CD4-positive, alpha-beta memory T cell (primary cell): ENCODE measurements at places on chromosomes 16 and 17. TPM values are rescaled to one million over a fixed set of nuclear protein-coding genes. Genes with fewer than 3 reads are reported as not detected.
A peak's percentile ranks its signal among the peaks of the same experiment; 100 is the strongest.

The RNF43 gene
- 1.2 TPM for total RNA-seq

The SAMD14 gene
- total RNA-seq = 1.3 TPM

The GRIN2A gene
- not detected for total RNA-seq

The LITAF gene
- total RNA-seq = 157 TPM

The CASKIN2 gene
- total RNA-seq = 0.53 TPM

The INTS2 gene
- 18.4 TPM for total RNA-seq

The SLC6A2 gene
- not detected for total RNA-seq

The SNRNP25 gene
- 10.0 TPM for total RNA-seq

The OTOP3 gene
- not detected for total RNA-seq

The KRTAP4-6 gene
- total RNA-seq = not detected

DNA sequence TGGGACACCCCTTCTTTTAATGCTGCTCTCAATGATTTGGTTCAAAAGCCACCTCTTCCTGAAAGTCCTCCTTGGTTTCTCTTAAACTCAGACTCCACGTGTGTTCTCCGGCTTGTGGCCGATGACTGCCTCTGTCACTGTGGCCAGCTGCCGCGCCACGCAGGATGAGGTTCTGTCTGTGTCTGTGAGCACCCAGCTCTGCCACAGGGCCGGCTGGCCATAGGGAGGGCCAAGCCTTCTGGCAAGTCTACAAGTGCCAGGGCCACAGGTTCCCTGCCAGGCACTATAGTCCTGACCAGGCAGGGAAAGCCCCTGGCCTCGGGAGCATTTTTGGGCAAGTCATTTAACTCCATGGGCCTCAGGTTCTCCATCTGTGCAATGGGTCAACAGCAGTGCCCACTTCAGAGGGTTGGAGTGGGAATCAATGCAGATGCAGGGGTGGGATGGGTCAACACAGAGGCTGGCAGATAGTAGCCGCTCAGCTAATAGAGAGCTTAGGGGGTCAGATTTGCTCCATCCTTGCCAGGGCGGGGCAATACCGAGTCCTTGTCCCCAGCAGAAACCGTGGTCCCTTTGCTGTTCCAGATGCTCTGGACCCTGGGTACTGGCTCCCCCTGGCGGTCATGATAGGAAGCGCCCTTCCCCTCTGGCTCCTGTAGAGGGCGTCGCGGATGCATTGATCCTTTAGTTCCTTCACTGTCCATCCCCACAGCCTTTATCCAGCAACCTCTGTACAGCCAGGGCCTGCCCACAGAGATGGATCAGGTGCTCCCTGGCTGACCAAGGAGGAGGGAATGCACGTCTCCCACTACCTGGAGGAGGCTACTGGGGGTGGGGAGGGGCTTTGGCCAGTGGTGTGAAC lies 19.3 kb upstream of the ADGRG3 start:
- DNase-seq = peak; percentile 79

GRCh38 chr16:78638371-78638770 lies 538.9 kb downstream of the WWOX start:
- DNase-seq = no peak

DNA sequence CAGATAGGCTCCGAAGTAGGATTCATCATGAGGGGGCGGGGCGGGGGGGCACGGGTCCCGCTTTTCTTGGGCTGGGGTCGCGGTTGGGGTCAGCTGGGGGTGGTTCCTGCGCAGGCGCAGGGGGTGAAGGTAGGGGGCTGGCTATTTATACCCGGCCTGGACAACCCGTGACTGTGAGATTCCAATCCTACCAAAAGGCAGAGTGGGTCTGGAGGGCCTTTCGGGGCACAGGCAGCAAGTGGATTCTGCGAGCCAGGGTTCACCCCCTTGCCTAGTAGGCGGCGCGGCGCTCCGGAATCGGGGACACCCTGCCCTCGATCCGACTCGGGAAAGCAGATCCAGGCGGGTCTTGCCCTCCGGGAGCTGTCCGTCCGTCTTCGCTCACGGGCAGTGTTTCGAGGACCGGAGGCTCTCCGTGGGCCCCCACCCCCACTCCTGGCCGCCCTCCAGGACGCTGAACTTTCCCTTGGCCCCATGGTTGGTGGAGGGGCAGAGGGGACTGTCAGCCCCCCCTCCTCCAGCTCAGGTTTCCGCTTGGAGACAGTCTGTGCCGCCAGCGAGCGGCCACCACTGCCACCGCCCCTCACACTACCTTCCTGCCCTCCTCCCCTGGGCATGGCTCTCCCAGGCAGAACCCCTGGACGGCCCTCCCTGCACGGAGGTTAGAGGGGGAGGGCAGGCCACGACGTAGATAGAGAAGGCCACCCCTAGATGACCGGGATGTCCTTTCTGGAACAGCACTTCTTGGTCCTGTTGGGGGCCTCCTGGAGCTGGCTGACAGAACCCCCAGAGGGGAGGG lies 634 bp downstream of the SLC2A4 start:
- no peak for DNase-seq

- DNase-seq = no peak
Observed at GRCh38 chr16:66446737-66447136, 19.6 kb downstream of the BEAN1 start.

DNA sequence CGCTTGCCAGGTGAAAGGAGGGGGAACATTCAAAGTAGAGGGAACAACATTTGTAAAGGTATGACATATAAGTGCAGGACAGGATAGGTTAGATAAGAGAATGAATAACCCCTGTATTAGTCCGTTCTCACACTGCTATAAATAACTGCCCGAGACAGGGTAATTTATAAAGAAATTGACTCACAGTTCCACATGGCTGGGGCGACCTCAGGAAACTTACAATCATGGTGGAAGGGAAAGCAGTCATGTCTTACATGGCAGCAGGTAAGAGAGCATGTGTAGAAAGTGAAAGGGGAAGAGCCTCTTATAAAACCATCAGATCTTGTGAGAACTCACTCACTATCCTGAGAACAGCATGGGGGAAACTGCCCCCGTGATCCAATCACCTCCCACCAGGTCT lies 223.8 kb downstream of the SOX9 start:
- no peak for DNase-seq

DNA sequence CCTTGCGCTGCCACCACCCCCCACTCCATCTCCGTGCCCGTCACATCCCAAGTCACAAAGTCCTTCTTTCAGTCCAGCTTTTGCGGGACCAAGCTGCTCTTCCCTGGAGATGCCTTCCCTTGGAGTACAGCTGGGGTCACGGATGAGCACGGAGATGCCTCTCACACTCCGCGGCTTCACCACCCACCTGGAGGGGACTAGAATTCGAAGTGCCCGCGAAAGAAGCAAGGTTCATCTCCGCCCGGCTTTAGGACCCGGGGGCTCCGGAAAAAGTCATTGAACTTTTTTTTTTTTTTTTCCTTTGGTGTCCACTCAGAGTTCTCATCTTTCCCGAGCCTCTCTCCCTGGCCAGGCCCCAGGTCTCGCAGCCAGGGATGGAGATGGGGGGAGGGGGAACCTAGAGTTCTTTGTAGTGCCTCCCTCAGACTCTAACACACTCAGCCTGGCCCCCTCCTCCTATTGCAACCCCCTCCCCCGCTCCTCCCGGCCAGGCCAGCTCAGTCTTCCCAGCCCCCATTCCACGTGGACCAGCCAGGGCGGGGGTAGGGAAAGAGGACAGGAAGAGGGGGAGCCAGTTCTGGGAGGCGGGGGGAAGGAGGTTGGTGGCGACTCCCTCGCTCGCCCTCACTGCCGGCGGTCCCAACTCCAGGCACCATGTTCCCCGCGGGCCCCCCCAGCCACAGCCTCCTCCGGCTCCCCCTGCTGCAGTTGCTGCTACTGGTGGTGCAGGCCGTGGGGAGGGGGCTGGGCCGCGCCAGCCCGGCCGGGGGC lies at the start of gene FKBP10:
Gene FKBP10 (plus strand): TSS at position 624 of the 771 bp plus-strand sequence. CDS start 31 bp downstream, at position 655.
- peak; percentile 53 for DNase-seq

GRCh38 chr17:60463157-60463835 lies 41.0 kb downstream of the CHCT1 start:
- DNase-seq = no peak

DNA sequence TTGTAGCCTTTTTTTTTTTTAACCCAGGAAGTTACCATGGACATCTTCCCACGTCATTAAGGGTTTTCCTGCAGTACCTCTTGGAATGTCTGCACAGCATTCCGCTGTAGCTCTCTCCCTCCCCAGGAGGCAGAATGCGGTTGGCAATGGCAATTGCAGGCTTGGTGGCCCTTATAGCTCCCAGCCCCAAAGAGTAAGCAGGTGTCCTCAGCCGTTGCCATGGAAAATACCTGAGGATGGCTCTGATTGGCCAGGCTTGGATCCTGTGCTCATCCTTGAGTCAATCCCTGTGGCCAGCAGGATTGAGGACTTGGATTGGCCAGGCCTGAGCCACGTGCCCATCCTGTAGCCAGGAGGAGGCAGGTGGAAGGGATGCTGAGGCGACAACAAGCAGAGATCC lies 15.5 kb upstream of the TIMP2 start:
- DNase-seq = no peak

- no peak for DNase-seq
Observed at GRCh38 chr16:88805340-88805715, 1.7 kb downstream of the CDT1 start.

- DNase-seq = no peak
Observed at GRCh38 chr17:77697480-77698400, 260.8 kb upstream of the TNRC6C start.

GRCh38 chr17:8237175-8237574 lies 10.7 kb downstream of the CTC1 start:
- DNase-seq = no peak

GRCh38 chr17:47229535-47230443 lies 20.6 kb downstream of the MYL4 start:
- DNase-seq = peak; percentile 62

DNA sequence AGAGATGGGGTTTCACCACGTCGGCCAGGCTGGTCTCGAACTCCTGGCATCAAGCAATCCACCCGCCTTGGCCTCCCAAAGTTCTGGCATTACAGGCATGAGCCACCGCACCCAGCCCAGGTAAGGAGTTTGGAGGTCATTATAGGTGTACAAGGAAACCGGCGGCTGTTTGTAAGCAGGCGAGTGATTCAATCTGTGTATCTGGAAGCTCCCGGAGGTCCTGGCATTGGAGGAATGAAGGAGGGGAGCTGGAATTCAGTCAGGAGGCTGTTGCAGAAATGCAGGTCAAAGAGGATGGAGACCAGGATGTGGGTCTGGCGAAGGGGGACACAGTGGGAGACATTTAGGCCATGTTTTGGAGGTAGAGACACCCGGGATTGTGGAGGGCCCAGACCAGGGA lies 18.8 kb downstream of the CDC42EP4 start:
- DNase-seq = no peak

DNA sequence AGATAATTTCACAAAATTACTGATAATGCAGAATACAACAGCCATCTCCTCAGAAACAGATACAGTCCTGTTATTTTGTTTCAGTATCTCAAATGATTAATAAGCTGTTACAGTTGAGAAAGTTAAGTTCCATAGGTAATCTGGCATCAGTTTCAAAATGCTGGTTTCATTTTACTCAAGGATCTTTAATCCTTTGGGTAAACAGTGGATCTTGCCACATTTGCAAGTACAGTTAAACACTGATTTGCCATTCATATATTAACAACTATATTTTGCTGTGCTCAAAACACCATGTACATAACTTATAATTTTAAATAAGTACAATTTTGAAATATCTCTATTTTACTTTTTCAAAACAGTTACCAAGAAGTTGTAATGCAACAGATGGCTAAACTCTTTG lies 31.2 kb downstream of the RPGRIP1L start:
- DNase-seq = no peak

GRCh38 chr16:69057400-69058378 lies 47.8 kb upstream of the HAS3 start:
- no peak for DNase-seq

- DNase-seq = no peak
Observed at GRCh38 chr16:82855471-82855870, 228.7 kb downstream of the CDH13 start.

- DNase-seq = peak; percentile 64
Observed at GRCh38 chr17:78438271-78438691, 59.8 kb downstream of the PGS1 start.

- DNase-seq = no peak
Observed at GRCh38 chr16:10368969-10369551, 16.8 kb upstream of the ATF7IP2 start.

DNA sequence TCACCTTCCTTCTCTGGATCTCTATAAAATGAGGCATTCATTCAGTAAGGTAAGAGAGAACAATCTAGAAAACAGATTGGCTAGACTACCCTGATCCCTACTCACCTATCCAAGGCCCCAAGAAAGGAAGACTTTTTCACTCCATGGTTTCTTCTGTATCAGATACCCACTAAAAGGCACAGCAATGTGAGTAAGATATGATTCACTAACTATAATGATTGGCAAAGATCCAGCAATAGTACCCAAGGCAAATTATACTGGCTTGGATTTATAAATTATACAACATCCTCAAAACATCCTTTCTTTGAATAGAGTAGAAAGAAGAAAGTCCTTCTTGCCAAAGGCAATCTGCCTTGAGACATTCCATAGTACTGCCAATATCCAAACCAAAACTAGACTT lies 1432.0 kb upstream of the GOT2 start:
- DNase-seq = no peak

- no peak for DNase-seq
Observed at GRCh38 chr16:89958068-89958467, 9.5 kb downstream of the DEF8 start.

DNA sequence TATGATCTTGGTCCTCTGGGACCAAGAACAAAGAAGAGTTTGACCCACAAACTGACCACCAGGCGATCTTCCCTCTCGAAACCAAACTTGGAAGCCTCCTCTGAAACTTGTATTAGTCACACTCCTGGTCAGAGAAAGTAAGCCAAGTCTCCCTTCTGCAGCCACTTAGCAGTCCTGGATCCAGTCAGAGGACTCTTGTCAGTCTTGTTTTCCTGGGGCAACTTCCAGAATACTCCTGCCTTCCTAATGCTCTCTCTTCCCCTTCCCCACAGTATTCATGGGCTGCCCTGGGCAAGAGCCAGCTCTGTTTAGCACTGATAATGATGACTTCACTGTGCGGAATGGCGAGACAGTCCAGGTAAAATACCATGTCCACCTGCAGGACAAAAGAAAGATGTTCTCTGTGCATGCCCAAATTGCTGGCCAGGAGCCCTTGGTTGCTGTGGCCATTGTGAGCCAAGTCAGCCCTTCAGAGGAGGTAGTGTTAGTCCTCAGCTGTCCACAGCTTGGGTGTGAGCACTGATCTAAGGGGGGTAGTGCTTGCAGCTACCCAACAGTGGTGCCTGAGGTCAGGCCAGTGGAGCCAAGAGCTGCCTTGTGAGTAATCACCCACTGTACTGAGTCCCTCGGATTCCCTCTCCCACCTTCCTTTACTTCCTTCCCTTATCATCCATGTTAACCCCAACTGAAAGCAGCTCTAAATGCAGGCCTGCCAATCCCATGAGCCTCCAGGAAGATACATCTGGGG lies 31.2 kb downstream of the CDH3 start:
- no peak for DNase-seq

DNA sequence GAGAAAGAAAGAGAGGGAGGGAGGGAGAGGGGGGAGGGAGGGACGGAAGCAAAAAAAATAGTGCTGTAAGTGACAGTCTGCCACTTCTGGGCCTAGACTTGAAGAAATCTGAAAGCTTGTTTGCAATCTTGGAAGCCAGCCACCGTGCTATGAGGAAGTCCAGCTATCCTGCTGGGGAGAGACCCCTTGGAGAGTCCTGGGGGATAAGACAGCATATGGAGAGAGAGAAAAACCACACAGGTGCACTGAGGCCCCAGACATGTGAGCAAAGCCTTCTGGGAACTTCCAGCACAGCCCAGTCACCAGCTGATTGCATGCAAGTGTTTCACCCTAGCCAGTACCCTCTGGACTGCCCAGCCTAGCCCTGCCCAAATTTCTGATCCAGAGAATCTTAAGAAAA lies 12.6 kb upstream of the ALOX12B start:
- no peak for DNase-seq

- no peak for DNase-seq
Observed at GRCh38 chr16:81900456-81900855, 110.8 kb downstream of the SDR42E1 start.
